PC-3 (cell line): ENCODE measurements at places on chromosomes 2 and 18. TPM values are rescaled to one million over a fixed set of nuclear protein-coding genes. Genes with fewer than 3 reads are reported as not detected.

GRCh38 chr2:85803704-85804425 lies 50.1 kb downstream of the ATOH8 start:
- no peak overlapping the region for H3K27ac ChIP-seq
- no peaks in the 10 kb centered on the region for H3K27me3 ChIP-seq
- H3K36me3 ChIP-seq: no peaks in the 10 kb centered on the region
- no peak overlapping the region for H3K4me3 ChIP-seq
- DNase-seq: no peak

GRCh38 chr18:46338766-46339165 lies 234.6 kb downstream of the HAUS1 start:
- H3K27ac ChIP-seq: no peak overlapping the region
- no peak for DNase-seq
- H3K4me3 ChIP-seq: no peak overlapping the region
- H3K4me1 ChIP-seq: peaks cover 13% of the 10 kb centered on the region
- H3K27me3 ChIP-seq: no peaks in the 10 kb centered on the region
- no peaks in the 10 kb centered on the region for H3K36me3 ChIP-seq

- no peak overlapping the region for H3K4me3 ChIP-seq
- peak; percentile 20 for DNase-seq
- no peaks in the 10 kb centered on the region for H3K36me3 ChIP-seq
- H3K4me1 ChIP-seq: no peaks in the 10 kb centered on the region
- H3K27ac ChIP-seq: no peak overlapping the region
Observed at GRCh38 chr2:78351208-78351607, 674.3 kb upstream of the REG3G start.

- DNase-seq: no peak
- H3K4me3 ChIP-seq: no peak overlapping the region
- no peaks in the 10 kb centered on the region for H3K36me3 ChIP-seq
- no peaks in the 10 kb centered on the region for H3K4me1 ChIP-seq
Observed at GRCh38 chr2:237352279-237352845, 61.6 kb downstream of the COL6A3 start.

DNA sequence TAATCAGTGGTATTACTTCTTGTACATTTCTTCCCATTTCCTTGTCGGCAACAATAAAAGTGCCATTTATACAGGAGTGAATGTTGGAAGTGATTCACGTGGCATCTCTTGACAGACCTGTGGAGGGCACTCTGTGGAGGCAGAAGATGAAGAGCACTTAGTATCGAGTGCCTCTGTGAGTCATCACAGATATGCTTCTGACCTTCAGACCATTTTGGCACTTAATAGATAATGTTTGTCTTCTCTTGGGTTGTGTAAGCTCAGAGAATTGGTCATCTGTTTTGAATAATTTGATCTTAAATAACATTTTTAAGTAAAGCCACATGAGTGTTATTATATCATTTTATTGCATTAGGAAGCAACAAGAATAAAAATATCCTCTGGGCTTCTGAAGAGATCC lies 305.5 kb downstream of the PTPRM start:
- H3K4me1 ChIP-seq: peaks cover 33% of the 10 kb centered on the region
- DNase-seq: peak; percentile 79
- H3K36me3 ChIP-seq: no peaks in the 10 kb centered on the region
- H3K4me3 ChIP-seq: no peak overlapping the region
- no peaks in the 10 kb centered on the region for H3K27me3 ChIP-seq

DNA sequence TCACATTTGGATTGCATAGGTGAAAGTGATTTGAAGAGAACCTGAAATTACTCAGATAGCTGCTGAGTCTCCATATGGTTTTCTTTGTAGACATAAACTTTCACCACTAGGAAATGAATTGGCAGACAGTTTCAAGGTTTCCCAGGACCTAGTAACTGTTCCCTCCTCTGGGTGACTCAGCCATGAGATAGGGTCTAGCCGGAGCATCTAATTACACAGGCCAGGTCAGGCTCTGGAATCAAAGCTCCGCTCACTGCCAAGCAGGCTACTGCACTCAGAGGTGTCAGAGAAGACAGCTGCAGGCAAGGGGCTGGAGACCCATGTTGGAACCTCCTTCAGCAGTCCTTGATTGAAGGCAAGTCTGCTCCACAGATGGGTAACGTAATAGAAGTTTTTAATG lies 429.2 kb downstream of the TNS1 start:
- no peak overlapping the region for H3K4me3 ChIP-seq
- no peak overlapping the region for H3K27ac ChIP-seq

- H3K27ac ChIP-seq: no peak overlapping the region
- no peaks in the 10 kb centered on the region for H3K36me3 ChIP-seq
- no peak overlapping the region for H3K4me3 ChIP-seq
- no peak for DNase-seq
Observed at GRCh38 chr2:118837067-118837466, 10.4 kb downstream of the EN1 start.

DNA sequence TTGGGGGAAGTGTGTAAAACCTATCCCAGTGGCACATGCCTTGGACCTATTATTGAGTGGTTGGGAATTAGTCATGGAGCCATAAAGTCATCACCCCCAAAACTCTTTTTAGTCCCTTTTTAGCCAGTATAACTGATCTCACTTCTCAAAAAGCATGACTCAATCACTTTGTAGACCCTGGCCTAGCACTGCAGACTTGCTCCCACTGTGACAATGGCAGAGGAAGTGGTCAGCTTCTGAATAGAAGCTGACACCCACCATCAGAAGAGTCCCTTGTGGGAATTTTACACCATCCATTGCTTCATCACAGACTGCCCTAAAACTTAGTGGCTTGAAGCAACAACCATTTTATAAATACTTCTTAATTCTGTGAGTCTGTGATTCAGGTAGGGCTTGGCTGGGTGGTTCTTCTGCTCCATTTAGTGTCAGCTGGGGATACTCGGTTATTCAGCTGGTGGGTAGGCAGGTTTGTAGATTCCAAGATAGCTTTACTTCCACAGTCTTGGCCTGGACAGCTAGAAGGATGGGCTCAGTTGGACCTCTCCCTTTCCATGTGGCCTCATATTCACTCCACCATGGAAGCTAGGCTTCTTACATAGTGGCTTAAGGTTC lies 10.8 kb upstream of the ITGA6 start:
- H3K27me3 ChIP-seq: no peaks in the 10 kb centered on the region
- H3K4me1 ChIP-seq: no peaks in the 10 kb centered on the region
- H3K36me3 ChIP-seq: no peaks in the 10 kb centered on the region
- H3K4me3 ChIP-seq: no peak overlapping the region

- H3K27me3 ChIP-seq: peaks cover 8% of the 10 kb centered on the region
- H3K27ac ChIP-seq: no peak overlapping the region
- no peak for DNase-seq
- no peaks in the 10 kb centered on the region for H3K36me3 ChIP-seq
- H3K4me3 ChIP-seq: no peak overlapping the region
- peaks cover 11% of the 10 kb centered on the region for H3K4me1 ChIP-seq
Observed at GRCh38 chr18:27600245-27600644, 415.1 kb upstream of the CHST9 start.

- H3K36me3 ChIP-seq: peaks cover 10% of the 10 kb centered on the region; the same call in 1 of the 2 replicates
- H3K4me3 ChIP-seq: no peak overlapping the region
- H3K27ac ChIP-seq: peak overlapping the region; percentile 38
Observed at GRCh38 chr18:11887328-11888128, 20.6 kb downstream of the MPPE1 start.

DNA sequence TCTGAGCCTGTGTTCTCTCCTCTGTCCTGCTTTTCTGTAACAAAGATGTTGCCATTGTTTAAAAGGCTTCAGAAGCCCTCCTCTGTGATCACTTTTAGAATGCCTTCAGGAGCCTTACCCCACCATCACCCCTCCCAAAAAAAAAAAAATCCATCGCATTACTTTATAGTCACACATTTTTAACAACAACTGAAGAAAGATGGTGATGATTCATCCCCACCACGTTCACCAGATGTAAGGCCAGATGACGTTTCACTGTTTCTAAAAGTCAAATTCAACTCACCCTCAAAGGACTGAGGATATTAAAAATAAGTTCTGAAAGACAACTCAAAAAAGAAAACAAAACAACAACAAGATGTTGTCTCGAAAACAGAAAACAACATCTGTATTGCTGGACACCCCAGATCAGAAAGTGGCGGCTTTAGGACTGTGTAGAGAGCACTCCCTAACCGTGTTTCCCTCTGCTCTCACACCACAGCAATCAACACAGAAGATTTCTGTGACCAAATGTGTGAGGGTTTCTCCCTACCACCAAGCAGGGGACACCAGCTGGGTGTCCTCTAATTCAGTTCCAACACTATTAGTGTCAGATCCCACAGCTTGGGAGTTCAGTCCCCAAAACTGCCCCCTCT lies 61.9 kb upstream of the CREB1 start:
- no peaks in the 10 kb centered on the region for H3K27me3 ChIP-seq
- no peak overlapping the region for H3K27ac ChIP-seq
- DNase-seq: no peak

DNA sequence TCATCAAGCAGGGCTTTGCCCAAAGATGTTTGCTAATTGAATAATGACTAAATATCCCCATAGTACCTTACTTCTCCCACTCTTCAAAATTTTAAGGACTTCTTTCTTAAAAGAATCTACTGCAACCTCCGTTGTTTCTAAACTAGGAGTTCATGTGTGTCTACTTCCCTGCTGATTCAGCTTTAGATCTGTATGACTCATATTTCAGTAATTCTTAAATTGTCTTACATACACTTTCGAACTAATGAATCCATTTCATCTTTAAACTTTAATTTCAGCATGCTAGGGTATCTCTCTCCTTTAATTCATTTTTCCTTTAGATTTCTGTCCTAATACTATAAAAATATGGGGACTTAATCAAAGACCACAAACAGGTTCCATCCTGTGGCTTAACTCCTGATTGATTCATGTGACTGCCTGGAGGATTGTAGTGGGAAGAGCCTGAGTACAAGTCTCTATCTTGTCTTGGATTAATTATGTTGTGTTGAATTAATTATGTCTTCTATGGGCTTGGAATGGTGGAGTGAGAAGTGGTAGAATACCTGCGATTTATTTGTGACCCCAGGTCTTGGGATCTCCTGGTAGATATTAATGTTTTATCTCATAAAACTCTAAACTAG lies 24.9 kb upstream of the COL5A2 start:
- H3K27ac ChIP-seq: peak overlapping the region; percentile 35
- no peaks in the 10 kb centered on the region for H3K27me3 ChIP-seq
- H3K4me3 ChIP-seq: 0 out of 2 replicates have a peak overlapping the region, but pooled peaks have one; percentile 18
- peaks cover 9% of the 10 kb centered on the region; the same call in 1 of the 2 replicates for H3K36me3 ChIP-seq
- DNase-seq: peak; percentile 49

GRCh38 chr2:51553476-51553875 lies 521.5 kb upstream of the NRXN1 start:
- H3K36me3 ChIP-seq: no peaks in the 10 kb centered on the region
- H3K27me3 ChIP-seq: no peaks in the 10 kb centered on the region
- H3K27ac ChIP-seq: no peak overlapping the region
- H3K4me1 ChIP-seq: no peaks in the 10 kb centered on the region
- no peak for DNase-seq
- H3K4me3 ChIP-seq: no peak overlapping the region

The UGT1A3 gene
- total RNA-seq: not detected in 2 replicates

The XIRP2 gene
- 0.11 TPM in 1 of 2 replicates, not detected in the other for total RNA-seq

The CBLN2 gene
- not detected in 2 replicates for total RNA-seq

The CRYBA2 gene
- total RNA-seq: 6.4 and 13.5 TPM in 2 replicates

The CTIF gene
- total RNA-seq: 5.8 and 6.8 TPM in 2 replicates
